ENCODE measurements at places on chromosomes 6 and 20. TPM values are rescaled to one million over a fixed set of nuclear protein-coding genes. Genes with fewer than 3 reads are reported as not detected.

CRIP3 gene
- 2.2 TPM for total RNA-seq

AVP gene
- not detected for total RNA-seq

DNA sequence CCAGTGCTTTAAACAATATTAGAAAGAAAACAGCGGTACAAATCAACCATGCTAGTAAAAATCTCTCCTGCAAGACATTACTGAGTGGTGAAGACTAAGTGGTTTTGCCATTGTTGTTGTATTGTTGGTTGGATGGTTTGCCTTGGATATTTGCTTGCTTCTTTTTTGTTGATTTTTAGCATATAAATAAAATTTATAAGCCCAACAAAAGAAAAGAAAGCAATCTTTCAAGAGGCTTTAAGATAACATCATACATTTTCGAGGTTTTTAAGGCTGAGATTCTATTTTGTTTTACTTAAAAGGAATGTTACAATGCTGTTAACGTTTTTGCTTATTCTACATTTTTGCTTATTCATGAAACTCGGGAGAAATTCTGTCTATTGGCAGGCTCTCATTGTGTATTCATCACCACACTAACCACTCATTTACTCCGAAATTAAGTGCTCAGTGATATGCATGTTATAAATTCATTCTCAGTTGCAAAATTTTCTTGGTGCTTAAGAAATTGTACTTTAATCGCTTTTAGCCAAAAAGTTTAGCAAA lies 139.1 kb downstream of the LAMA2 start:
- H3K27me3 ChIP-seq, result no peaks in the 10 kb centered on the region
- no peaks in the 10 kb centered on the region for H3K36me3 ChIP-seq
- no peak overlapping the region for H3K27ac ChIP-seq

DNA sequence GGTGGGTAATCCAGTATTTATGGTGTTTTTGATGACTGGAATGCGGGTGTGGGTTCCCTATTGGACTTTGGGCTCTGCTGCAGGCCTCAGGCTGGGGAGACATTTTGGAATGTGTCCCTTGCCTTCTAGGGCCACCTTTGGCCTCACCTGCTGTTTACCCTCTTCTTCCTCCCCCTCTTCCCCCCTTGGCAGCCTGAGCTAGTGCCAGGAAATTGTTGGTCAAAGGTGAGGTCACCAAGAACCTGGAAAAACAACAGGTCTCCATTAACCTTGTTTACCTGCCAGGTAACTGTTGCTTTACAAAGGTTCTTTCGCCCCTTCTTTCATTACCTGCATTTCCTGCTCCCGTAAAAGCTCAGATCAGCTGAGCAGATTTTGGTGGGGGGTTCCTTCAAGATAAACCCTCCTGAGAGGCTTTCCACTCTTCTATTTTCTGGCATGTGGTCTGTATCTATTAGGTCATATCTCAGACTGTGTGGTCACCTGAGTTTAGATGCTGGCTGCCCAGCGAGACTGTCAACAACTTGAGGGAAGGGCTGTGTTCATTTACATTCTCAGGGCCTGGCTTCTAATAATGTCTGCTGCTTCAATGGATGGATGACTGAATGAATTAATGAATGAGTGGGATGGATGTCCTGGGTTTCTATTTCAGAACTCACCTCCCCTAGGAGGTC lies 34.7 kb downstream of the VEGFA start:
- H3K27me3 ChIP-seq, result no peaks in the 10 kb centered on the region
- DNase-seq, result peak; percentile 30
- H3K36me3 ChIP-seq, result no peaks in the 10 kb centered on the region

DNA sequence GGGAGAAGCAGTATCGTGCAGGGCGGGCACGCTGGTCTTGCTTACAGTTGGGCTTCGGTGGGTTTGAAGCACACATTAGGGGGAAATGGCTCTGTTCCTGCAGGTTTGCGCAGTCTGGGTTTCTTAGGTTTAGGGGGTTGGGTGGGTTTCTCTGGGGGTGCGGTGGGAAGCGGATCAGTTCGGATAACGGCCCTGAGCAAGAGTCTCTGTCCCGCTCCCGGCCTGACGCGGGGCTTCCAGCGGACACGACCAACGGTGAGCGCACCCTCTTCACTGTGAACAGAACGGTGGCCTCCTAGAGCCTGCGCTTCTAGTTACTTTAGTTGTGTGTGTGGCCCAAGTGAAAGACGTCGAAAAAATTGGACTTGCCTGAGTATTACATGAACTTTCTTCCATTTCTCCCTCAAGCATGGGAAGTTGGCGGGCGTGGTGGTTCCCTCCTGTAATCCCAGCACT lies 635 bp upstream of the ELOVL2 start:
- H3K4me3 ChIP-seq, result peak overlapping the region; percentile 27
- H3K27ac ChIP-seq, result no peak overlapping the region
- H3K4me1 ChIP-seq, result no peaks in the 10 kb centered on the region
- no peak for DNase-seq
- H3K27me3 ChIP-seq, result peaks cover 2% of the 10 kb centered on the region
- H3K36me3 ChIP-seq, result no peaks in the 10 kb centered on the region

- no peaks in the 10 kb centered on the region for H3K27me3 ChIP-seq
- DNase-seq, result peak; percentile 20
- no peaks in the 10 kb centered on the region for H3K4me1 ChIP-seq
- H3K36me3 ChIP-seq, result peaks cover 26% of the 10 kb centered on the region
- H3K27ac ChIP-seq, result no peak overlapping the region
- H3K4me3 ChIP-seq, result no peak overlapping the region
Observed at GRCh38 chr20:25286917-25287316, 39.0 kb downstream of the PYGB start.

DNA sequence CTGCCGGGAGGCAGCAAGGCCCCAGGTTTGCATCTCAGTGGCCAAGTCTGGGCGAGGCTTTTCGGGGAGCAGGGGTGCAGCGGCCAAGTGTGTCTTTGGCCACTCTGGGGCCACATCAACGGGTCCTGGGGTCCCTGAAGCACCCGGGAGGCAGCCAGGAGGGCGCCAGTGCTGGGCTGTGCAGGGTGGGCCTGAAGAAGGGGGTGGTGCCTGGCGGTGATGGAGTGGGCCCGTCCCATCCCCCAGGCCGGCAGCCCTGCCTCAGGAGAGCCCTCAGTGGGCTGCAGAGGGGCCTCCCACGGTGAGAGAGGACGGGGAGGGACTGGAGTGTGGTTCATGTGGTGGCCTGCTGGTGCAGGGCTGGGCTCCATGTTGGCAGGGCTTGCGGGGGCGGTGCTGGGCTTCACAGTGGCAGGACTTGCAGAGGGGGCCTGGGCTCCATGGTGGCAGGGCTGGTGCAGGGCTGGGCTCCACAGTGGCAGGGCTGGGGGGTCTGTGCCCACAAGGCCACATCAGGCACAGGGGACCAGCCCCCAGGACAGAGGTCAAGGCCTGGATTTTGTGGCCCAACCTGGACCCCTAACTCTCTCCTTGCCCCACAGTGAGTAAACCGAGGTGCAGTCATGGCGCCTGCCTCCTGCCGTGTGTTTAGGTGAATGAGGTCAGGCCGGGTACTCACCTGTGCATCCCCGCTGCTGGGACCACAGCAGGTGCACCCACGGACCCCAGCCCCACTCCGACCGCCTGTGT lies 10.5 kb upstream of the BHLHE23 start:
- H3K36me3 ChIP-seq, result no peaks in the 10 kb centered on the region
- no peaks in the 10 kb centered on the region for H3K4me1 ChIP-seq
- no peak overlapping the region for H3K4me3 ChIP-seq

GRCh38 chr6:147035886-147036285 lies 168.3 kb upstream of the STXBP5 start:
- no peaks in the 10 kb centered on the region for H3K27me3 ChIP-seq
- no peaks in the 10 kb centered on the region for H3K4me1 ChIP-seq
- no peak overlapping the region for H3K4me3 ChIP-seq
- no peak overlapping the region for H3K27ac ChIP-seq
- no peak for DNase-seq
- H3K36me3 ChIP-seq, result no peaks in the 10 kb centered on the region

All from aorta (tissue), 5 donors.